Osteocyte (in vitro differentiated cells): ENCODE measurements at places on chromosomes 6 and 20. TPM values are rescaled to one million over a fixed set of nuclear protein-coding genes. Genes with fewer than 3 reads are reported as not detected.

Gene CLPSL2
- total RNA-seq, result not detected in 2 replicates

DNA sequence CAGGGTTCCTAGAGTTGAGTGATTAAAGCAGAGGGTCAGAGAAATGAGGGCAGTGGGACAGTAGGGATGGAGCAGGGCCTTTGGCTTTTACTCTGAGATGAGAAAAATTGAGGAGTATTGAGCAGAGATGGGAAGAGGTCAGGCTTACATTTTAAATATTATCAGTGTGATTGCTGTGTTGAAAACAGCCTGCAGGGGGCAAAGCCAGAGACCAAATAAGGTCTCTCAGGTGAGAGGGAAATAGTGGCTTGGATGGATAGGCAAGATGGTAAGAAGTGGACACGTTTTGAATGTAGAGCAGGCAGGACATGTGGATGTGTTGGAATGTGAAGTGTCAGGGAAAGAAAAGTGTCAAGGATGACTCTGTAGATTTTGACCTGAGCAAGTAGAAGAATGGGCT is 105.0 kb upstream of the MAP3K7 start:
- DNase-seq, result no peak

Gene POM121L2
- not detected in 2 replicates for total RNA-seq

DNA sequence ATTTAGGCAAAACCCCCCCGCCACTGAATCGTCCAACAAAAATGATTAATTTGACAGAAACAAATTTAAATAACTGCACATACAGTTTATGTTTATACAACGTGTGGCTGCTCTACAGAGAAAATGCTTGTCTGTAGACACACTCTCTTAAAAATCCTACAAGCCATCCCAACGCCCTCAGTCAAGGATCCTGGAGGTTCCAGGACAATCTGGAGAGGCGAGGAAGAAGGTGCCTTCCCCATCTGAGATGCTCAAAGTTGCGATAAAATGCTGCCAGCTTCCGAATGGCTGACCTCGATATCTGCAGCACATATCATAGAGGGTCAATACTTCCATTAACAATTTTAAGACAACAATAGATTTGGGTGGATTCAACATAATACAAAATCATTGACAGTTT is 25.3 kb downstream of the ZNF217 start:
- peak; percentile 36 for DNase-seq

Gene PRPH2
- not detected in 2 replicates for total RNA-seq

GRCh38 chr6:19052219-19052618 is 665.1 kb downstream of the RNF144B start:
- no peak for DNase-seq

- no peak for DNase-seq
Measured at GRCh38 chr6:46690141-46690755, 2.6 kb downstream of the TDRD6 start.

DNA sequence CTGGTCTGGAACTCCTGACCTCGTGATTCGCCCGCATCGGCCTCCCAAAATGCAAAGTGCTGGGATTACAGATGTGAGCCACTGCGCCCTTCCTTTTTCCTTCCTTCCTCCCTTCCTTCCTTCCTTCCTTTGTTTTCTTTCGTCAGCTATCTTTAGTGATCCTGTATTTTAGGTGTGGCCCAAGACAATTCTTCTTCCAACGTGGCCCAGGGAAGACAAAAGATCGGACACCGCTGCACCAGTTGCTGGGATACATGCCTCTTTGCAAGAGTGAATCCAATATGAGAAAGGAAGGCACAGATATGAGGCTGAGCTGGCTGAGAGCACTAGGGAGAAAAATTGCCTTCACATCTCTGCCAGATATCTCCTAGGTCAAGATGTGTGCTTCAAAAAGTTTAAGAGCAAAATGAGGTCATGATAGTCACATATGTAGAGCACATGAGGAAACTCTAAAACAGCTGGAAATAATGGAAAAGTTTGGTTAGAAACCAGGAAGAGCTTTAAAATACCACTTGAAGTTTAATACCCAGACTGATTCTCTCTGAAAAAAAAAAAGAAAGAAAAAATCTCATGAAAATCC is 41.8 kb downstream of the OR2B2 start:
- no peak for DNase-seq

Gene REM1
- total RNA-seq, result not detected in 2 replicates

GRCh38 chr20:34022151-34022838 is 28.6 kb downstream of the RALY start:
- no peak for DNase-seq

DNA sequence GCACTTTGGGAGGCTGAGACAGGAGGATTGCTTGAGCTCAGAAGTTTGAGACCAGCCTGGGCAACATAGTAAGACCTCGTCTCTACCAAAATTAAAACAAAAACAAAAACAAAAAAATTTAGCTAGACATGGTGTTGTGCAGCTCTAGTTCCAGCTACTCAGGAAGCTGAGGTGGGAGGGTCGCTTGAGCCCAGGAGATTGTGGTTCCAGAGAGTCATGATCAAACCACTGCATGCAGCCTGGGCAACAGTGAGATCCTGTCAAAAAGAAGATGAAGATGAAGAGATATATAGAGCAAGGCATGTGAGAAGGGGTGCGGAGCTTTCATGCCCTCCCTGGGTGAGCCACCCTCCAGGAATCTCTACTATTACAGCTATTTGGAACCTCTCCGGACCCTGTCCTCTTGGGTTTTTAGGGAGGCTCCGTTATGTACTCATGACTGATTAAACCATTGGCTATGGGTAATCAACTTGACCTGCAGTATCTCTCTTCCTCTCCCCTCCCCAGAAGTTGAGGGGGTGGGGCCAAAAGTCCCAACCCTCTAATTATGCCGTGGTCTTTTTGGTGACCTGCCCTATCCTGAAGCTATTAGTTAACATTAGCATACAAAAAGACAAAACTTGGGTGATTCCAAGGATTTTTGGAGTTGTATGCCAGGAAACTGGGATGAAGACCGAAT is 9.0 kb downstream of the POLH start:
- DNase-seq, result no peak

- no peak for DNase-seq
Measured at GRCh38 chr6:122347280-122347679, 52.2 kb upstream of the HSF2 start.

Gene TGM3
- total RNA-seq, result not detected in 2 replicates

DNA sequence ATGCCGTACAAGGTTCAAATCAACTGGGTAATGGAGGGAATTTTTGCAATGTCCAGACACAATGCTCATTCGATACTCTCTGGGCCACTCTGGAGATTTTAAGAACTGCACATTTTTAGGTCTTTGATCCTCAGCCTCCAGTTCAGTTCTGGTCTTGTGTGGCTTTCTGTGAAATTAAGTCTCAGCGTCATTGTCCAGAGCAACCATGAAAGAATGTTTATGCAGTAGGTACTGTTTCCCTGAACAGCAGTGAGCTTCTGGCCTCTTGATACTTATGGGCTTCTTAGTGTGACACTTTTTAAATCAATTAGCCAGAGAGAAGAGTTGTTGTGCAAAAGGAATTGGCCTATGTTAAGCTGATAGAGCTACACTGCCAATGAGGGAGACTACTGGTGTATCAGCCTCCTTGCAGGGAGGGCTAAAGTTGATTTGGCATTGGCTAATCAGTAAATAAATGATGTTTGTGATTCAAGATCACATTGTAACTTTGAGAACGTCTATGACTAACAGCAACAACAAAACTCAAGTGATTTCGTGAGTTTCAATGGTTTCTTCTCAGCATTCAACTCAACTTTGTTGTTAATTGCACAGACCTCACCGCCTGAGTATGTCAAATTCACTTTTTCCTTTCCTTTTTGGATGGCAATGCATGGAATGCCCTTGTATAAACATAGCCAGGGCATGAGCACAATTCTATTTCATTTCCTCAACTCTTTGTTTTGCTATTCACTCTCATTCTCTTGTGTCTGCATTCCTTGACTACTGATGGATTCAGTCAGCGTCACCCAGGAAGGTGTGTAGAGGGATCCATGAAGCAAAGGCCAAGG is 85.1 kb downstream of the GJA1 start:
- DNase-seq, result no peak

GRCh38 chr20:6416371-6416770 is 293.5 kb upstream of the FERMT1 start:
- no peak for DNase-seq

GRCh38 chr6:112400282-112400681 is 53.2 kb downstream of the RFPL4B start:
- no peak for DNase-seq

- no peak for DNase-seq
Measured at GRCh38 chr6:168015009-168015408, 17.5 kb downstream of the KIF25 start.

- DNase-seq, result no peak
Measured at GRCh38 chr6:90459225-90459758, 127.6 kb downstream of the MAP3K7 start.

GRCh38 chr6:151885234-151885633 is 77.8 kb downstream of the ESR1 start:
- no peak for DNase-seq

Gene APOBEC2
- total RNA-seq, result not detected in 2 replicates

DNA sequence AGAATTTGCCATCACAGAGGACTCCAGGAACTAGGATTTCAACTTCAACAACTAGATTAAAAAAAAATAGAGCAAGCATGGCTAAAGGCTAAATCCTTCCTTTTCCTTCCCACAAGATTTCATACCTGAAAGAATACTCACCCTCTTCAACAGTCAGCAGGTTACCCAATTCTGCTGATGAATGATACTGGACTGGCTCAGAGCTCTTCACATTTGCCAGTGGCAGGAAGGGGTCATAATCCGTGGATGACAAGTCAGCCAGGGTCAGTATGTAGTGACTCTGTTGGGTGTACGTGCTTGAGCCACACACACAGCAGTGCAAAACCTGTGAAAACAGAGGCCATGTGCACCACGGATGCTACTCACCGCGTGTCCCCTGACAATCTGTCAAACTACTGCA is 152.9 kb downstream of the INSM1 start:
- DNase-seq, result no peak

Gene METTL24
- not detected in 2 replicates for total RNA-seq

GRCh38 chr6:106087548-106088325 is 1.6 kb downstream of the PRDM1 start:
- no peak for DNase-seq

DNA sequence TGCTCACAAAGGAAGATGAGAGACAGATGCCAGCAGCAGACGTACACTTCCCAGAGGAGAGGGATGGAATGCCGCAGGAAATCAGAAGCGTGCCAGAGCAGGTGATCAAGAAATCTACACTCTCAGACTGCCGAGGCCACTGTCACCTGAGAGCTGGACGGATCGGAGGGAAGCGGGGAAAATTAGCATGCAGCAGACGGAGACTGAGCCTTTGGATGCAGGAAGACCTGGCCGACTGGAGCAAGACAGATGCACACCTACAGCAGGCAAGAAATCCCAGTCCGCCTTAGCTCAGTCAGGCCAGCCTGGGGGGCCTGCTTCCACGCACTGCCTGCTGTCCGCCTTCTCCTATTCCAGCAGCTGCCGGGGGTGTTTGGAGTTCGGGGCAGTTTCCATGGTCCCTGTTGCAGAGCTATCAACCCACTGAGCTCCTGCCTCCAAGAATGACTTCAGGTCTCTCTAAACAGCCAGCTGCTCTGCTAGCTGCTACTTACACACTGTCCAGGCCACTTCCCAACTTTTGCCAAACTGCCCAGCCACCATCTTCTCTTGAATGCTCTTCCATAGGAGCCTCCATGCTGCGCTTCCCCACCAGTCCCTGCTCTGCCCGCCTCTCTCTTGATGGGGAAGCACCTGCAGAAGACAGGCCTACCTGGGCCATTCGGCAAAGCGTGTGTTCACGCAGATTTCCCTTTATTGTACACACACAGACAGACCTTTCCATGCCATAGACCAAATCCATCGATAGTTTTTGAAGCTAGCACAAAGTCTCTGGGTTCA is 368.5 kb downstream of the ZFAND3 start:
- no peak for DNase-seq

Gene KIAA0408
- 0.27 TPM in 1 of 2 replicates, not detected in the other for total RNA-seq
